ENCODE measurements at places on chromosomes 4 and X. TPM values are rescaled to one million over a fixed set of nuclear protein-coding genes. Genes with fewer than 3 reads are reported as not detected.

GRCh38 chrX:150872773-150873336 is 25.6 kb downstream of the CD99L2 start:
- DNase-seq: no peak
- H3K36me3 ChIP-seq: no peaks in the 10 kb centered on the region
- no peak overlapping the region for H3K4me3 ChIP-seq

DNA sequence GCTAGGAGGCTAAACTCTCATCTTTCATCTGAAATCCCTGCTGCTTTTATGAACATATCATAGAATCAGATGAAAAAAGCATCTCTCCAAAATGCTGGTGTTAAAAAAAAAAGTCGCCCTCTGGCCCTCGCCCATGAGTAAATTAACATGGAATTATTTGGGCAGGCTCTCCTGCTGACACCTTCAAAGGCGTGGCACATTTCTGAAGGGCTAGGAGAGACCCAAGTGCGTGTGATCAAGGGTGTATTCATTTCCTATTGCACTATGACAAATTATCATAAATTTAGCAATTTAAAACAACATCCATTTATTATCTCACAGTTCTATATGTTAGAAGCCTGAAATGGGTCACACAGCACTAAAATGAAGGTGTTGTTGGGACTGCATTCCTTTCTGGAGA is 5.1 kb downstream of the ANXA3 start:
- H3K27me3 ChIP-seq: no peaks in the 10 kb centered on the region
- H3K36me3 ChIP-seq: peaks cover 14% of the 10 kb centered on the region
- no peak overlapping the region for H3K4me3 ChIP-seq
- no peak for DNase-seq
- H3K27ac ChIP-seq: peak overlapping the region; percentile 66

DNA sequence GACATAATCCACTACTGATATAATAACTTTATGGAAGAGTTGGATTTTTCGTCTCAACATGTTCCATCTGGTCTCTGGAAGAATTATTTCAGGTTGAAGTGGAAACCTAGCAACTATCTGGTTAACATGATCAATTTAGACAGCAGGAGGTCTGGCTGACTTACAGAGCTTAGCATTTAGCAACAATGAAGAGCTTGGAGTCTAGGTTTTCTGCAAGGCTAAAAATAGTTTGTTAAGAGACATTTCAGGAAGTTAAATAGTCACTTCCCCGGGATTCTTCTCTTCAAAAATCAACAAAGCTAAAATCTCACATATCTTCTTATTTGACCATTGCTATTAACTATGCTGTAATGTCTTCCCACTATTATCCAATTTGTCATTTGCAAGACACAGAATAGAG is 418.6 kb upstream of the DIPK2B start:
- H3K27me3 ChIP-seq: no peaks in the 10 kb centered on the region
- no peak for DNase-seq
- H3K27ac ChIP-seq: no peak overlapping the region
- no peaks in the 10 kb centered on the region for H3K36me3 ChIP-seq
- no peak overlapping the region for H3K4me3 ChIP-seq

- no peak for DNase-seq
- H3K36me3 ChIP-seq: no peaks in the 10 kb centered on the region
- no peaks in the 10 kb centered on the region for H3K27me3 ChIP-seq
- H3K27ac ChIP-seq: no peak overlapping the region
Observed at GRCh38 chrX:103781706-103782105, 5.1 kb downstream of the PLP1 start.

The SPANXA2 gene
- not detected for total RNA-seq

The UGT2B15 gene
- total RNA-seq: not detected

The WAS gene
- total RNA-seq: 9.9 TPM

The LRIT3 gene
- total RNA-seq: 0.11 TPM

The STBD1 gene
- total RNA-seq: 16.2 TPM
